ENCODE measurements at places on chromosomes 2 and 18.

DNA sequence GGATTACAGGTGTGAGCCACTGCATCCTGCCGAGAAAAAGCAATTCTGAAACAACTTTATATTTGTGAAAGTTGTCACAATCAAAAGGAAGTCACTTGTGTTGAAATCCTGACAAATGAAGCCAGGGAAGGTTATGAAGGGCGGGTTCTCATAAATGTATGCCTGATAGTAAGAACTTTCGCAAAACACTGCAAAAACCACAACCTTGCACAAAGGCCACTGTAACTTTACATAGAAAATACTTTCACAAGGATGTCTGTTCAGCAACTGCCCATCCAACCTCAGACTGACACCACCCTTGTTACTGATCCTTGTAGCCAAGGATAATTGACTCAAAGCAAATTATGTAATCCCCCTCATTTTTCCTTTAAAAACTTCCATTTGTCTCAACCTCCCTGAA is 90.6 kb downstream of the SLC4A3 start:
- DNase-seq = no peak

DNA sequence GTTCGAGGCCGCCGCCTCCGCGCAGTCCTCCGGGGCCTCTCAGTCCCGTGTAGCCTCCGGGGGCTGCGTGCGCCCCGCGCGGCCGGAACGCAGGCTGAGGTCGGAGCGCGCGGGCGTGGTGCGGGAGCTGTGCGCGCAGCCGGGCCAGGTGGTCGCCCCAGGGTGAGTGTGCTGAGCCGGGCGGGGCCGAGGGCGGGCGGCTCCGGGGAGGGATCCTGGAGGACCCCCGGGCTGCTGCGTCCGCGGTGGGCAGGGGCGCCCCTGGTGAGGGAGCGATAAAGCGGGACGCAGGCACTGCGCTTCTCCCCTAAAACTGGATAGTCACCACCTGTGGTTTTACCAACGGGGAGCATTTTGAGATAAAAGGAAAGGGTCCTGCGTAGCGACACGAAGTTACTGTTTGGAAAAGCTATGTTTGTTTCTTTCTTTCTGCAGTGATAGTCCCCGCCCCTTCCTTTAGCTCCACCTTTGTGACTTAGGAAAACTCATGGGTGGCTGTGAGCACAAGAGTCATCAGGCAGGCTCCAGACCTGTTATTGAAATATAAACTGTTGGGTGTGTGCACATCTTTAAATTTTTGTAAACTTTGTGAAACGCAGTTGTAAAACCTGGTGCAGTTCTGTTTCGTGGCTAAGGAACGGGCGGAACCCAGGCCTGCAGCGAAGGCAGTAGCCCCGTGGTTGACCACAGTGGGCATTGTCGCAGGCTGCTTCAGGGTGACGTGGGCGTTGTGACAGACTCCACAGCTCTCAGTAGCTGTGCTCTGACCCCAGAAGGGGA is 687 bp downstream of the CTDP1 start:
- DNase-seq = peak; percentile 69

DNA sequence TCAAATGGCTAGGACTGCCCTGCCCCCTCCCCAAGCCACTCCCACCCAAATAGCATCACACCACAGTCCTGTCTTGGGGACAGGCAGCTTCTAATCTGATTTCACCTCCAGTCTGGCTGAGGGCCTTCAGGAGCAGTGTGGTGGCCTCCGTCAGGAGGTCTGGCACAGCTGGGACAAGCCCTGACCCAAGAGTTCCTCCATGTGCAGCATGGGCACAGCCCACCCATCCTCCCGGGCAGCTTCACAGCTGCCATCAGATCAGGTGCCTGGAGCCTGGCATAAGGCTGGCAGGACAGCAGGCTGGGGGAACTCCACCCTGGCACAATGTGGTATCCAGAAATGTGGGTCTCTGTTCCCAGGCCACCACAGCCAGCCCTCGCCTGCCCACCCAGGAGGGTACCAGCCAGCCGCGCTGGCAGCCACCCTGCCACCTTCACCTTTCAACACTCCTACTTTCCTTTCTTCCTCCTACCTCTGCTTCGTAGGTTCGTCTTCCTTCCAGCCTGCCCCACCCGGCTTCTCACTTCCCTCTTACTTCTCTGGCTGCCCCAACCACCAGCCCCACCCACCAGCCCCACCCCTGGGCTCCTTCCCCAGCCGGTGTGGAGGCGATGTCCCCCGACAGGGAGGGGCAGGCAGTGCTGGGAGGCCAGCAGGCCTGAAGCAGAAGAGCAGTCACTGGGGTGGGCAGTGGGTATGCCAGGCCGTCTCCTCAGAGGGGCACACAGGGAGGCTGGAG is at the start of gene CAPG:
CAPG (minus strand) TSS at position 522 of the 739 bp plus-strand sequence. CDS start 8,221 bp downstream, outside the sequence.
- DNase-seq = no peak

DNA sequence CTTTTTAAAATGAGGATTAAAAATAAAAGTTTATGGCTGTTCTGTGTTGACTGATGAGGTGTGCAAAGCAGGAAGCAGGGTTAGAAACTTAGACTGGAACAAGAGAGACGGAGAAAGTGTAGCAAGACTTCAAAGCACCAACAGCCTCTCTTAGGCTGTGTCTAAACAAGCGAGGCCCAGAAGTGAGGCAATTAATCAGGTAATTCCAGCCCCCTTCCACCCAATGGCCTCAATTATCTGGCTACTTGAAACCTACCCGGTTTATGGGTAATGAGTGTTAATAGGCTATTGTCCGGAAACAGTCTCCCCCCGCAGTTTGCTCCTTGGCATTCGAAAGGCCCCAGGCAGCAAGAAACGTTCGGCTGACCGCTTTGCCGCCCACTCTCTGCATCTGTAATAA is 171.7 kb upstream of the MYCN start:
- no peak for DNase-seq

- peak; percentile 59 for DNase-seq
Observed at GRCh38 chr18:11851806-11852337, 659 bp downstream of the CHMP1B start.

DNA sequence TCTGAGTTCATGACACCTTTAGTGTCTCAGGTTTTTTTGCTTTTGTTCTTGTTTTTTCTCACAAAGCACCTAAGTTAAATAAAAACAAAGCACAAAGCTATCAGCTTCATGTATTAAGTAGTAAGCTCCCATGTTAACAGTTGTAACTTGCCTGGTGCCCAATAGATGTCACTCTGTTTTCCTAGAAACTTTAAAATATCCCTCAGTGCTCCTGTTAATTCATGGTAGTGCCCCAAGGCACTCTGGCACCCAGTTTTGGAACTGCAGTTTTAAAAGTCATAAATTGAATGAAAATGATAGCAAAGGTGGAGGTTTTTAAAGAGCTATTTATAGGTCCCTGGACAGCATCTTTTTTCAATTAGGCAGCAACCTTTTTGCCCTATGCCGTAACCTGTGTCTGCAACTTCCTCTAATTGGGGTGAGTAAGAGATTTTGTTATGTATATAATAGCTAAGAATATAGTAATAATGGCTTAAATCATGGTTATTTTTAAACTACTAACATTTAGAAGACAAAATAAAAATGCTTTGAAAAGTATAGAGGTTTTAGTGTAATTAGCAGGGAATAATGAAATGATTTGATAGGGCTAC is 555.0 kb upstream of the TMEFF2 start:
- no peak for DNase-seq

GRCh38 chr2:29425866-29426265 is 310.7 kb downstream of the CLIP4 start:
- no peak for DNase-seq

Data from CD4-positive, alpha-beta memory T cell (primary cell).